ENCODE measurements at places on chromosomes 3 and 15.

GRCh38 chr3:115401851-115402501 lies 221.3 kb upstream of the GAP43 start:
- no peak for DNase-seq

DNA sequence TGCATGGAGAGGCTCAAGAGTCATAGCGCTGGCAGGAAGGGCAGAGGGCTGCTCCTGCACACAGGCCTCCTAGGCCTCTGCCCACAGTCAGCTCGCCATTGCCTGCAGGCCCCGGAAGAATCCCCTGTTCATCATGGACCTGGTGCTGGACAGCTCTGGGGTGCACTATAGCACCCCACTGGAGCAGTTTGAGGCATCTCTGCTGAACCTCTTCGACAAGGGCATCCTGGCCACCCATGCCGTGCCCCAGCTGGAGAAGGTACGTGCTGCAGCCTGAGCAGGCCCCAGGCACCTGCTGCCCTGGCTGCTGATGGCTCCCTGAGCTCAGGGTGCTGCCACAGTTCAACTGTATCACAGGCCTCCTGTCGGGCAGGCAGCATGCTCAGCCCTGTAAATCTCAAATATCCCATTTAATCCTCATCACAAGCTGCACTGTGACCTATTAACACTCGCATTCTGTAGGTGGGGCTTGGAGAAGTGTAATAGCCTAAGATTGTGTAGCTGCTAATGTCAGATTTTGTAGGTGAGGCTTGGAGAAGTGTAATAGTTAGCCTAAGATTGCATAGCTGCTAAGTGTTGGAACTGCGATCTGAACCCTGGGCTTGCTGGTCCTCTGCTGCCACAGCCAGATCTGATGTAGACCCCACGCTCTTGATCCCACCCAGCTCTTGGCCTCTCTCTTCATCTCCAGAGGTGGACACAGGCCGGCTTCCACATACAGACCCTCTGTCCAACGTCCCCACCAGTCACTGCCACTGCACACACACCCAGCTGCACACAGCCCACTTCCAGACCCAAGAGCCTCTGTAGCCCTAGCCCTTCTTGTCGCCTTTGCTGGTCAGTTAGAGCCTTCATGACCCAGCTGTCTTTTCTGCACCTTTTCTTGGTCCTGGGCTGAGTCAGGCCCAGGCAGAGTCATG lies 31.9 kb downstream of the DNAH1 start:
- no peak for DNase-seq

DNA sequence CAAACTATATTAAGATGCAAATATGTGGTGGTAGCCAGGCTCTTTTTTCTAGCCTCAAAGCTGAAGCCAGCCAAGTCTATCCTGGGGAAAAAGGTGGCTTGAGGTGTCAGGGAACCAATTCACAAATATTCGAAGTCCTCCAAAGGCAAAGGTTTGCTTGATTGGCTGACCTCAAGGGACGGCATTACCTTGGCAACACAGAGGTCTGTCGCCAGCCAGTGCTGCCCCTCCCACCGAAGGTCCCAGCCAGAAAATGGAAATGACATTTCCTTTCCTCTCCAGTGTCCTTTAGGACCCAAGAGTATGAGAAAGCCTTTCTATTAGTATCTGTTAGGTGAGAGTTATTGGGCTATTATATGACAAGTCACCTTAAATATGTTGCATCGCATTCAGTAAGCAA lies 96.0 kb upstream of the LIMD1 start:
- DNase-seq: no peak

GRCh38 chr3:5238545-5238944 lies 51.0 kb downstream of the EDEM1 start:
- no peak for DNase-seq

DNA sequence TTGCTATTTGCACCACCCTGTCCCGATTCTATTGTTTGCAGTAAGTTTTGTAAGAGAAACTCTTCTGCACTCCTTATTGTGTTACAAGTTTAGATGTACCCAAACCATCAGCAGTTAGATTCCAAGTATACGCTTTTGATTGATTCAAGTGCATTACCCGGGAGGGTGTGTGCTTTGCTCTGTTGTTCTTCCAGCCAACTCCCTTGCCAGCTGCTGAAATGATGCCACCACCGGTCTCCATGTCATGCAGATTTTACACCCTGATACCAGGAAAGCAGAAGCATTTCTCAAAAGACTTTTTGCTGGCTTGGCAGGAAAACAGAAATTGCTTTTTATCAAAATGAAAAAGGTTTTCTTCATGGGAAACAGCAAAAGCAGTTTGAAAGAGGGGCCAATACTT lies 1006.6 kb upstream of the CFAP20DC start:
- DNase-seq: no peak

DNA sequence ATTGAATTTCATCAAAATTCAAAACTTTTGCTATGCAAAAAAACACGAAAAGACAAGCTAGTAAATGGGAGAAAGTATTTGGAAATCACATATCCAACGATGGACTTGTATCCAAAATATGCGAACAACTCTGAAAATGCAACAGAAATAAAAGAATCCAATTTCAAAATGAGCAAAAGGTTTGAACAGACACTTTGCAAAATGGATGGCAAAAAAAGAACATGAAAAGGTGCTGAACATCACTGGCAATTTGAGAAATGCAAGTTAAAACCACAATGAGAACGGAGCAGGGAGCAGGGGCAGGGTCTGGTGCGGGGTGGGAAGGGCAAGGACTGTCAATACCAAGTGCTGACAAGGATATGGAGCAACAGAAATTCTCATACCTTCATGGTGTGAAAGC lies 23.1 kb upstream of the FOXP1 start:
- DNase-seq: no peak

- no peak for DNase-seq
Measured at GRCh38 chr3:155876503-155876902, 6.1 kb downstream of the GMPS start.

DNA sequence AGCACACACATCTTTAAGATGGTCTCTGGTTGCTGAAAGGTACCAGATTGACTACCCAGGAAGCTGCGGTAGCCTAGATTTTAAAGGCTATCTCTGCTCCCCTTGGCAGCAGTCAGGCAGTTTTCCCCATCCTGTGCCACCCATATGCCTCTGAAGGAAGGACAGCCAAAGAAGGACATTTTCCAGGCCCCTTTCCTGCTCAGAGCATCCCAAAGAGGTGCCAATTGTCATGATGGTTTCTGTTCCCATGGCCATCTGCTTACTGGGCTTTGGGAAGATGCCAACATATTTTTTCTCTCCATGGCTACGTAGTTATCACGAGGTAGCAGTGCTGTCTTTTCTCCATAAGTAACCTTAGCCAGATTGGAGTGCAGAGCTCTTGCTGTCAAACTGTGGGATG lies 39.7 kb downstream of the UNC13C start:
- DNase-seq: no peak

DNA sequence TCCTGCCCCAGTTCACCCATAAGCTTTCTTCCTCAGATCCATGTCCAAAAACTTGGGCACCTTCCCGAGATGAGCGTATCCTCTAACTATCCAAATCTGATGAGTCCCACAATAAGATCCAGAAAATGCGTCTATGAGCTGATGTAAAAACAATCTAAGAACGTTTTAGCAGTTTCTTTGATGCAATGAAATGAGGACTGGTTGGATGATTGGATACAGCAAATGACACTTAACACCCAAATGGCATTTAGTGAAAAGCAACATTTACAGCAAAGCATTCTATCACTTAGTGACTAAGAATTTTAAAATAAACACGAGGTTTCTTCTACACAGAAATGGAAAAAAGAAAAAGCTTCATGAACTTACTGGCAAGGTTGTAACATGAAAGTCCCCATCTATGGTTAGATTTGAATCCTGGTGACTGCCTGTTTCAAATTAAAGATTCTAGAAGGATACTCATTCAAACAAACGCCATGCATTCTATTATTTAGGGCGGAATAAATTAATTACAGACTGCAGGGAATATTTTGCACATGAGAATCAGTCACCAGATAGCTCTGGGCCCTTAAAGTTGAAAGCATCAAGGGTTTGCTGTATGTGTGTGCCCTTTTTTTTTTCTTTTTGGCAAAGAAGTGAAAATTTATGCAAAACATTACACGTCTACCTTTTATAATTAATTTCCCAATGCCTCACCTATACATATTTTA lies 598.6 kb downstream of the FOXP1 start:
- DNase-seq: no peak

- DNase-seq: no peak
Measured at GRCh38 chr3:183503746-183504145, 51.8 kb downstream of the KLHL6 start.

DNA sequence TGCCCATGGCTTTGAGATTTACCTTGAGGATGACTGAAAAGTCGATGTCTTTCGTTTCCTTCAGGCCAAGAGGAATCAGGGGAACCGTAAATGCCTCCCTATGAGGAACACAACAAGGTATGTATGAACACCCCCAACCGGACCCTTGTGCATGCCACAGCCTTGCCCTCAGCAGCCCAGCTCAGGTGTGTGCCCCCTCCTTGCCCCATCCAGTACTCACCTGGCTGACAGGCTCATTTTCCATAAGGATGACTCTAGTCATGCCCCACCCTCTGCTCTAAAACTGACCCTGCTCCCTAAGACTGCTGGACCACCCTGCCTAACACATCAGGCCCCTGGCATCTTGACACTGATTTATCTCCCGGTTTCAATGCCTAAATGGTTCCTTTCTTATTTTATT lies 270.0 kb downstream of the GOLGA6L6 start:
- DNase-seq: no peak

DNA sequence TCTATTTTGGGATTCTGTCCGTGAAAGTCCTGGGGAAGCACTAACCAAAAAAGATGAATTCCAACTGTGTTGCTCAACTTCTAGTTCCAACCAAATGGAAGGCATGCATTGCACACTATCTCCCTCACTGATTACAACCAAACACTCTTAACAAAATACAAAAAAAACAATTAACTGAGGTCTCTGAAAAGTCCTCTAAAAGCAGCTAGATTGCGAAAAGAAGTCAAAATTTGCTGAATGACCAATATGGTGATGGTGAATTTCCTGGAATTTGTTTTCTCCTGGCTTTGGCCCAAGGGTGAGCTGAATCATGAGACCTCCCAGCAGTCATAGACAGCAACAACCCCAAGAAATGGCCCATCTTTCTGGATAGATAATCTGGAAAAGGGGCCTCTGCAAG lies 28.3 kb downstream of the CYP19A1 start:
- no peak for DNase-seq

DNA sequence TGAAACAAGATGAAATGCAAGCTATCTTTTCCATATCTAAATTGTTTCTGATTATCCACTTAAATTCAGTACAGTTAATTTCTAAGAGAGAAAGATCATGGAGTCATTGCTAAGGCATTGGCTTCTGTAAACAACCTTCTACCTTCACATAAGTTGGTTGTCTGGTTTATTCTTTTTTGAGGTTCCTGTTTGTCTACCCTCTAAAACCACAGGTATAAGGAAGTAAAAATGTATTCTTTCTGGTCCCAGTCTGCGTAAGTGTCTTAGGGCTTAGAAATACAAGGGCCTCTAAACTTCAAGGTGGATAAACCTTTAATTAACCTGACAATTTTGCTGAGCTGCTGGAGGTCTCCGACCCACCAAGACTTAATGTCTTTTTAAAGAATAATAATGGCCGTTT lies 3.6 kb upstream of the ATOSA start:
- DNase-seq: no peak

GRCh38 chr3:59709702-59710553 lies 660.1 kb upstream of the CFAP20DC start:
- no peak for DNase-seq
